Nephron progenitor cell (in vitro differentiated cells): ENCODE measurements at places on chromosomes 11 and 22.

DNA sequence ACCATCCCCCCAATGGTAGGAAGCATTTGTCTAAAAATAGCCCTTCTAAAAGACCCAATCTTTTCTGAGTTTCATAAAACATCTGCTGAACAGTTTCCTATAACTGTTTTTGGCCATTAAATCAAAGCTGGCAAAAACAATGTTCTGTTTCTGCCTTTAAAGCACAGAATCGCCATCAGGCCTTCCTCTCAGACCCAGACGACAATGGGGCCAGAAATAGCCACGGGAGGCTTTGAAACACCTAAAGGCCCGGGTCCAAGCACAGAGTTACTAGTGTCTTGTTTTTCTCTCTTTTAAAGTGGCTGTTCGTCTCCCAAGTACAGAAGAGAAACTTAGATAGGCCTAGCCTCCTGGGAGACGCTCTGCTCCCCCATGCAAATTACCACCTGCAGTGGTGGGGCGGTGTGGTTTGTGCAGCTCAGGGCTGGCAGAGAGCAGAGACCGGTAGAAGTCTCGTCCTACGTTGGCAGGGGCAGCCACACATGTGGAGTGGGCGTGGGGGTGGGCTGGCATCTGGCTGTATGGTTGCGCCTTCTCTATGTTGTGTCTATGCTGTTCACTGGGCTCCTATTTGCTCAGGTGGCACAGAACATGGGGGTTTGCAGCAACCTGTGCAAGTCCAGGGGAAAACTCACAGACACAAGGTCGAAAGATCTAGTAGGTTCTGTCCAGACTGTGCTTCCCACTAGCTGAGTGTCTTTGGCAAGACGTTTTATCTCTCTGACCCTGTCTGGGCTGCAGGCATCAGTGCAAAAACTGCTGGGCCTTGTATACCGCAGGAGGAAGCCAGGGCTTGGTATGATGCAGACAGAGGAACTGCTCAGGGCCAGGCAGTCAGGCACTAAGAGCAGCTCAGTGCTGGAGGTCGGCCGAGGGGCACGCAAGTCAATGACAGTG, 23.6 kb upstream of the ETS1 start:
- peak overlapping the region; percentile 84 for H3K27ac ChIP-seq
- peak overlapping the region; percentile 47 for H3K4me3 ChIP-seq
- no peaks in the 10 kb centered on the region for H3K36me3 ChIP-seq
- peaks cover 38% of the 10 kb centered on the region for H3K27me3 ChIP-seq
- DNase-seq, result no peak

DNA sequence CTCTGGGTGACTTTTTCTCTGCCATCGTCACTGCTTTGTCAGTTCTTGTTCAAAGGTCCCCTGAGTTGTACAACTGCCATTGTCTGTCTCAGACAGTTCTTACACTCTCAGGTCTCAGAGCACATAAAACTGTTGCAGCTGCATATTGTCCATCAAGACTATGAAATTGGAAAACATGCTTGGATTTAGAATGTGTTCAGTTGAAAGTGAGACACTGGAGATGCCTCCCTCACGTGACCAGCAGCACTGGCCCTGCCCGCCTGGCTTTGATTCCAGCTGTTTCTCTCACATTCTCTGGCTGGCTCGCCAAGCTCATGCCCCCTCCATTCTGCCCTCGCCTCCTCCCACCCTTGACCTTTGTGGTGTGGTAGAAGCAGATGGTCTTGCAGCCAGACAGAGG, 244.2 kb downstream of the NTM start:
- peaks cover 56% of the 10 kb centered on the region for H3K4me1 ChIP-seq
- no peak for DNase-seq
- H3K36me3 ChIP-seq, result no peaks in the 10 kb centered on the region
- no peak overlapping the region for H3K4me3 ChIP-seq

GRCh38 chr11:76835036-76835435, 25.7 kb upstream of the ACER3 start:
- H3K27me3 ChIP-seq, result peaks cover 9% of the 10 kb centered on the region
- peaks cover 17% of the 10 kb centered on the region for H3K4me1 ChIP-seq
- H3K36me3 ChIP-seq, result no peaks in the 10 kb centered on the region

- H3K36me3 ChIP-seq, result no peaks in the 10 kb centered on the region
- H3K4me3 ChIP-seq, result no peak overlapping the region
- H3K27ac ChIP-seq, result no peak overlapping the region
- H3K4me1 ChIP-seq, result peaks cover 4% of the 10 kb centered on the region
- no peak for DNase-seq
Observed at GRCh38 chr11:86164106-86164505, 80.4 kb upstream of the EED start.
